Anterior cingulate cortex (tissue), 58 donors: ENCODE measurements at places on chromosomes 3 and 15.

GRCh38 chr15:64623347-64623996, 151.9 kb downstream of the RBPMS2 start:
- DNase-seq: no peak

DNA sequence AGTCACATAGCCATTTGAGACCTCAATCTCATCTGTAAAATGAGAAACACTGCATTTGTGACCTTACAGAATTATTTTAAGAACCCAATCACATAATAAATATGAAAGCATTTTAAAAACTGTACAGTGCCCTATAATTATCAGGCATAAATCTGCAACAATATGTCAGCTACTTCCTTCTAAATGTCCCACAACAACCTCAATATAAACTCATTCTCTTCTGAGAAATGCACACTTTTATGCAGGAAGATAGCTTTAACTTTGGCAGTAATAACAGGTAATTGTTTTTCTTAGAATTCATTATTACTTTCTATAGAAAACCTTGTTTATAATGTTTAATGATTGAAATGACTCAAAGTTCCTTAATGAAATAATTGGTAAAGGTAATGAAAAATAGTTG, 400.7 kb upstream of the AGTR1 start:
- no peak for DNase-seq

- DNase-seq: no peak
Measured at GRCh38 chr15:96207377-96208006, 123.0 kb upstream of the NR2F2 start.

DNA sequence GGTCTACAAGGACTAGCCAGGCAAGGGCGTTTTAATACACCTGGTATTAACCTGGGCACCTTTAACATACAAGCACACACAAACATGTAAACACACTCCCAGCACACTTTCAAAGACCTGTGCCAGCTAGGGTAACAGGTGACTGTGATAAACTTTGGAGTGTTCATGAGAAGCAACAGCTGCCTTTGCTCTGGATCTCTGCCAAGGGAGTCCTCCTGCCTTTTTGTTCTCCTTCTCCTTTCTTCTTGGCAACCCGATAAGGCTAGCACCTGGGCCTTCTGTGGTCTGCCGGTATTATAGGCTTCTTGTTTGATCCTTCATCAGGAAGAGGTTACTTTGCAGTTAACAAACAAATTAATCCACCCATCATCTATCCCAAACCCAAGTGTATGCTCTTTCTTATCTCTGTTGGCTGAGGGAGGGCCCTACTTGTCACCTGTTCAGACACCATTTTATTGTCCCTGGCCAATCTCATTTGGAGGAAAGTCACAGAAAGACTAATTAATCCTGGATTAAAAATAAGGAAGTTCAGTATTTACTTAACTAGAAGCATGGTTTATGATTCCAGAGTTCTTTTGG, at the start of gene RETNLB:
Gene RETNLB, minus strand, starts transcription at position 7 of the 579 bp plus-strand sequence. CDS start 225 bp downstream, outside the sequence.
- no peak for DNase-seq

DNA sequence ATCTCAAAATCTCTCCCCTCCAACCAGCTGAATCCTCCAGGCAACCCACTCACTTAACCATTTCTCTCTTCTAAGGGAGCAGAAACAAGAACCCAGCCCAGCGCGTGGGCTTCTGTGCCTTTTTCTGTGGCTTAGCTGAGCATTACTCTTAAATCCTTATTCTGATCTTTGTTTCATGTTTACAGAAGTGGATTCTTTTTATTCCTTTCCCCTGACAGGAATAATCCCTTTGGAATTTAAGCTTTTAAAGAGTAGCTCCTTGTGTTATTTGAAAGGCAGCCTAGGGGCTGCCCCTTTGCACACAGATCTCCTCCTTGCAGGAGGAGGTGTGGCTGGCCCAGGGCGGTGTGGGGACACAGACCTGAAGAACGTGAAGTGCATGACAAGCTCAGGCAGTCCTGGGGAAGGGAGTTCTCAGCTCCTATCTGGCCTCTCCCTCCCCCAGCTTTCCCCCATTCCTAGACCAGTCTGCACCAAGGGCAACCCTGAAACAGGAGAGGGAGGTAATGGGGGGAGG, 77.1 kb upstream of the UBE2E1 start:
- no peak for DNase-seq

DNA sequence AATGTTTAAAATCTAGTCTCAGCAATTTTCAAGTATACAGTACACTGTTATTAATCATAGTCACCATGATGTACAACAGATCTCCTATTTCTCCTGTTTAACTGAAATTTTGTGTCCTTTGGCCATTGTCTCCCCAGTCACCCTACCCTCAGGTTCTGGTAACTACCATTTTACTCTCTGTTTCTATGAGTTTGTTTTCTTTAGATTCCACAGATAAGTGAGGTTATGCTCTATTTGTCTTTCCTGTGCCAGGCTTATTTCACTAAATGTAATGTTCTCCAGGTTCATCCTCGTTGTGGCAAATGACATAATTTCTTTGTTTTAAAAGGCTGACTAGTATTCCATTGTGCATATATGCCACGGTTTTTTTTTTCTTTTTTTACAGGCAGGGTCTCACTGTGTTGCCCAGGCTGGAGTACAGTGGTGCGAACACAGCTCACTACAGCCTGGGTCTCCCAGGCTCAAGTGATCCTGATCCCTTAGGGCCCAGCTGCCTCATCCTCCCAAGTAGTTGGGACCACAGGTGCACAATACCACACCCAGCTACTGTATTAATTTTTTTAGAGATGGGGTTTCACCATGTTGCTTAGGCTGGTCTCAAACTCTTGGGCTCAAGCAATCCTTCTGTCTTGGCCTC, 50.0 kb downstream of the RAB7A start:
- no peak for DNase-seq

- no peak for DNase-seq
Measured at GRCh38 chr15:52181938-52182780, 9.0 kb downstream of the GNB5 start.

GRCh38 chr3:133992951-133993620, 36.6 kb downstream of the SLCO2A1 start:
- DNase-seq: no peak

GRCh38 chr3:75332794-75333193, 331.3 kb upstream of the FRG2C start:
- no peak for DNase-seq
